ENCODE measurements at places on chromosomes 12 and 14.

- DNase-seq = no peak
Observed at GRCh38 chr12:3081886-3082285, 4.7 kb downstream of the TSPAN9 start.

- DNase-seq = no peak
Observed at GRCh38 chr14:56514663-56515371, 64.8 kb upstream of the TMEM260 start.

GRCh38 chr12:108647585-108648287 lies 14.0 kb upstream of the SELPLG start:
- no peak for DNase-seq

GRCh38 chr14:22460461-22461195 lies 128.4 kb downstream of the DAD1 start:
- no peak for DNase-seq

- DNase-seq = no peak
Observed at GRCh38 chr12:57240926-57241401, 10.0 kb downstream of the STAC3 start.

DNA sequence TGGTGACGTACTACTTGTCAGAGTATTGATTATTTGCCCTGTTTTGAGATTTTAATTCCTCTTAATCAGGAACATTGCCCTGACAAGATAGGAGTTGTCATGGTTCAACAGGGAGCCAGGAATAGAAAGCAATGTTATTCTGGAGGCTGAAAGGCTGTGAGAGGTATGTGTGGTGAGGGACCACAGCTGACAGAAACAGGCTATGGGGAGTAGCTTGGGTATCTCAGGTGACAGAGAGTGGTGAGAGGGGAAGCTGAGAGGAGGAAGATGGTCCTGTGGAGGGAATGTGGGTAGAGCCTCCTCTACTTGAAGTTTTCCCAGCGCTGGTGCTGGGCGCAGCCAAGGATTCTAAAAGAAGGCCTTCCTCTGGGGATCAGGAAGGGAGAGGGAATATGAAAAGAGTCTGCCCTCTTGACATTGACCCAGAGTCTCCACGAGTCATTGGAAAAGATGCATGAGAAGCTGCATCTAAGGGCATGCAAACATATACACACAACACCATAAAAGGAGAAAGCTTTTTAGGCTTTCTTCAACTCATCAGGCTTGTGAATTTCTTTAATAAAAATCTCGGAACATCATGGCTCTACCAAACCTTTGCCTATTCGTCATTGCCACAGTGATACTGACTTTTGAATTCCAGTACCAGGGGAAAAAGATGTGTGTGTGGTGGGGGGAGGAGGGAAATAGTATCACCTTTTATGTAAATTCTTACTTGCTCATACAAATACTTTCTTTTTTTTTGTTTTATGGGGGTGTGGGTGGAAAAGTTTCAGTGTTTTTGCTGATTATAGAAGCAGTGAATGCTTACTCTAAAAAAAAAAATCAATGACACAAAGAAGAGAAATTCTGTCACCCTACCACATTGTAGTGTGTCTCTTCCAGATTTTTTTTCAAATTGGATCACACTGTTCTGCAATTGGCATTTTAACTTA lies 39.9 kb upstream of the DHRS7 start:
- no peak for DNase-seq

DNA sequence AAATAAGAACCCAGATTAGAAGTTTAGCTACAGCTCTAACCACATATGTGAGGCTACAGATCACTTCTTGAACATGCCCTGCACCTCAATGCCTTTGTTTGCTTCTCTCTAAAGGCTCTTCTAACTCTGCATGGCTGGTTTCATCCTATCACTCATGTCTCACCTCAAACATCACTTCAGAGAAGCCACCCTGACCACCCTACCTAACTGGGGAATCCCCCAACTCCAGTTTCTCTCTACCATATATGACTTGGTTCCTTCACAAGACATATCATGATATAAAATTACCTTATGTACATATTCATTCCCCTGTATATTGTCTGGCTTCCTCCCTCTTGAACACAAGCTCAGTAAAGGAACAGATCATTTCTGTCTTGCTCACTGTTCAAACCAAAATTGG lies 250.2 kb upstream of the GRIP1 start:
- DNase-seq = no peak

DNA sequence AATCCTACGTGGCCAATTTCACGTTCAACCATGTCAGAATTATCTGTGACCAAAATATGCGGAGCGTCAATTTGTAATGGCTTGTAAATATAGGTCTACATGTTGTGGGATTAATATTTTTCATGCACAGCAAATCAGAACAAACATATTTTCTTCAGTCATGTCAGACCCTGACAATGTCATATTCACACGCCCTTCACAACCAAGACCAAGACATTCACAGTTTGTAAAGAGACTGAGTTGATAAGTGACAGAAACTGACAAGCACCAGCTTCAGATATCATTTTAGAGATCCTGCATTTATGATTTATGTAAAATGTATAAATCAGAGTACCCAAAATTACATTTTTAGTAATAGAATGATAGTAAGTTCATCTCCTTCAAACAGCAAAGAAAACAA lies 57.3 kb upstream of the NOVA1 start:
- DNase-seq = no peak

- DNase-seq = peak; percentile 26
Observed at GRCh38 chr12:76030341-76031080, 1.1 kb downstream of the PHLDA1 start.

- no peak for DNase-seq
Observed at GRCh38 chr12:31120392-31121008, 46.8 kb downstream of the DDX11 start.

- no peak for DNase-seq
Observed at GRCh38 chr12:32418903-32419519, 19.7 kb downstream of the FGD4 start.

DNA sequence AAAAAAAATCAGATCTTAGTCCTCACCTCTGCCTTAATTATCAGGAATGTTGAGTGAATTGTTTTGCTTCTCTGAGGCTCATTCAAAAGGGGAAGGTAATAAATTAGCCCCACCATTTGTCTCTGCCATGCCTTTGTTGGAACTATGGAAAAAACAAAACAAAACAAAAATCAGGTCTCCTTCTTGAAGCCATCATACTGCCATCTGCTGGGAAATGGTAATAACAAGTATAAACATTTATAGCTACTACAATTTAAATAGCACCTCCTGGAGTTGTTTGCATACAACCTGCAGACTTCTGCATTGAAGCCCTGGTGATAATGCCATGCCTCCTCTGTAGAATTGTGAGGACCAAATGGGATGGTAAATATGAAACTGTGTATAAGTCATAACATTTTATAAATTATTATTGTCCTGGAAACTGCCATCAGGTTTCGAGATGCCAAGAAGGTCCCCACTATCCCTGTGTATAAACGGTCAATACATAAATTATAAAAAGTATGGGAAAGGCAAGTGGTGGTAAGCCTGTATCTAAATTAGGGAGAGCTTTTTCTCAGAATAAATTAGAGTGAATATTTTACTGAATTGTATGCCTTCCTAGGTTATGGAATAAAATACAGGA lies 87.2 kb upstream of the FGD4 start:
- no peak for DNase-seq

GRCh38 chr14:102140750-102141145 lies 1.1 kb downstream of the WDR20 start:
- DNase-seq = no peak
